Stimulated activated CD8-positive, alpha-beta memory T cell treated with anti-CD3 and anti-CD28 coated beads, Interleukin-4, amount 100 ng/mL, for 48 hours (primary cell): ENCODE measurements at places on chromosomes 12 and 14.

DNA sequence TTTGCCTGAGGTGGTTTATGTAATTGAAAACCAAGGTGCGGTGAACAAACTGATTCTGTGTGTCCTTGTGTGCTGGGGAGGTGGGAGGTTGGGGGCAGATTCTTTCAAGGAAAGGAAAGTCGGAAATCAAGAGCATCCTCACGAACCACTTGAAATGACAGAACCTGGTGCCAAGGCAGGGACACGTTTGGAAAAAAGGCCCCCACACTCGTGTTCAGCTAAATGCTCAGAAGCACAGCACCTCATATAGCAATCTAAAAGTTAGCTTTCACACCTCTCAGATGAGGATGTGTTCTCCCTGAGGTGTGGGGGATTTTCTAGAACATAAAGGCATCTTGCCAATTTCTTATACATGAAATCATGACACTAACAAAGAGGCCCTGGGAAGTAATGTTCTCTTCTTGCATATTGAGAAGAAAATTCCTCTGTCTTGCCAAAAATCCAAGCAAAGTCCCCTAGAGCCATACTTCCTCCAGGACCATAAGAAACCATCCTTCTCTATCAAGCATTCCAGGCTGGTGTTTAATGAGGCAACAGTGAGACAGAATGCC lies 119.6 kb downstream of the PLXNC1 start:
- no peak for DNase-seq

DNA sequence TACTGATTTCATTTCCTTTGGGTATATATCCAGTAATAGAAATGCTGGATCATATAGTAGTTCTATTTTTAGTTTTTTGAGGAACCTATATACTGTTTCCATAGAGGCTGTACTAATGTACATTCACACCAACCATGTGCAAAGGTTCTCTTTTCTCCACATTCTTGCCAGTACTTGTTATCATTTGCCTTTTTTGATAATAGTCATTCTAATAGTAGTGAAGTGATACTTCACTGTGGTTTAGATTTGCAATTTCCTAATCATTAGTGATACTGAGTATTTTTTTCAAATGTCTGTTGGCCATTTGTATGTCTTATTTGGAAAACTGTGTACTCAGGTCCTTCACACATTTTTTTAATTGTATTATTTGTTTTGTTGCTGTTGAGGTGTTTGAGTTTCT lies 148.2 kb upstream of the NAV3 start:
- no peak for DNase-seq

DNA sequence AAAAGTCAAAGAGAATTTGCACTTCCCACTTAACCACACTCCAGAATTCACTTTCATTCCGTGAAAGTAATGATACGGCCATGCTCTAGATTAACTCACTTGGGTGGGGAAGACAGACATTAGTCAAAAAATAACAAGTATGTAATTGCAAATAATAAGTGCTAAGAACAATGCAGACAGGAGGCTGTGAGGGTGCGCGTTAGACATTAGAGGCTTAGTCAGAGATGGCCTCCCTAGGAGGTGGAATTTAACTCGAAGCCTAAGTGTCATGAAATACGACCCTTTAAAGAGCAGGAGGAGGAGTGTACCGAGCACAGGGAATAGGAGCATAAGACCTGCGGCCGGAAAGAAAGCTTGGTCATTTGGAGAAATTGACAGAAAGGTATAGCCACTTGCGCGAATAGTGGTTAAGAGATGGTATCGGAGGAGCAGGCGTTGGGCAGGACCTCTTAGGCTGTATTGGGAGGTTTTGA lies 628 bp downstream of the SNRPF start:
- DNase-seq = peak; percentile 34

DNA sequence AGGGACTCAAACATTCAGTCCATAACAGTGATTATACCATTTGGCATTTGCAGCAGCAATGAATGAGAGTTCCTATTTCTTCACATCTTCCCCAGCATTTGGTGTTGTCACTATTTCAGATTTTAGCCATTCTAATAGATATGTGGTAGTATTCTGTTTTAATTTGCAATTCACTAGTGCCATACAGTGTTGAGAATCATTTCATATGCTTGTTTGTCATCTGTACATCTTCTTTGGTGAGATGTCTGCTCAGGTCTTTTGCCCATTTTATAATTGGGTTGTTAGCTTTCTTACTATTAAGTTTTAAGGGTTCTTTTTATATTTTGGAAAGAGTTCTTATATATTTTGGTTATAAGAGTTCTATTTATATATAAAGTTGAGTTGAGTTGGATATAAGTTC lies 276.5 kb downstream of the FUT8 start:
- DNase-seq = no peak

DNA sequence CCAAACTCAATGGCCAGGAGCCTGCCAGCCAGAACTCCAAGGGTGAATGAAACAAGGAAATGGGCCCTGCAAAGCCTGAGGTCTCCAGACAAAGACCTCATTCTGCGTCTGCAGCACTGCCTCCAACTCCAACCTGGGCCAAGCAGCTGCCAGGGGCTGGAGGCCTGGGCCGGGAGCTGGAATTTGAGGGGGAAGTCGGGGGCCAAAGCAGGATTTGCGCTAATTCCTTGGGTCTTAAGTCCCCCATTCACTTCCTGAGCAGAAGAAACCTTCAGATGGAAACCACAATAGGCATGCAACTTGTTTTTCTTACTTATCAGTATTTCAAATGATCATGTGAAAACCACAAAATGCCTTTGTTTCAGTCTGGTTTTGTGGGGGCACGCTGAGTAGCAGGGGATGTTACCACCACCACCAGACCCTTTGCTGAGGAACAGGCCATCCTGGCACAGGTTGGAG lies 23.0 kb upstream of the TC2N start:
- DNase-seq = no peak

GRCh38 chr12:20259786-20260185 lies 108.6 kb upstream of the PDE3A start:
- no peak for DNase-seq

DNA sequence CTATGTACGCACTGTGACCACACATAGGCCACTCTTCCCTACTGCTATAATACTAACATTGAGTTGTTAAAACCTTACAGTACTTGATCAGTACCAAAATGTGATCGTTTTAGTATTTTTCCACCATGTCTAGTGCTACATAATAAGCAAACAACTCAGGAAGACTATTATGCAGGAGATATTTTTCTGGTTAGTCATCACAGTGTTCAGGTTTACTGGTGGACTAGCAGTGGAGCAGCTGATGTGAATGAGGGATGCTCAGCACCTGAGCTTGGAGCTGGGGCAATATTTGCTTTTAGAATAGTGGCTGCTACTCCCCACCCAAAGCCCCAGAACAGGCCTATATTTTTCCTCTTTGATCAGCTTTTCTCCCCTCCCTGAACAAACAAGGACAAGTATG lies 513.1 kb downstream of the KCNH5 start:
- DNase-seq = no peak

- no peak for DNase-seq
These were observed 33.9 kb downstream of the PLCZ1 start for GRCh38 chr12:18703911-18704310.

DNA sequence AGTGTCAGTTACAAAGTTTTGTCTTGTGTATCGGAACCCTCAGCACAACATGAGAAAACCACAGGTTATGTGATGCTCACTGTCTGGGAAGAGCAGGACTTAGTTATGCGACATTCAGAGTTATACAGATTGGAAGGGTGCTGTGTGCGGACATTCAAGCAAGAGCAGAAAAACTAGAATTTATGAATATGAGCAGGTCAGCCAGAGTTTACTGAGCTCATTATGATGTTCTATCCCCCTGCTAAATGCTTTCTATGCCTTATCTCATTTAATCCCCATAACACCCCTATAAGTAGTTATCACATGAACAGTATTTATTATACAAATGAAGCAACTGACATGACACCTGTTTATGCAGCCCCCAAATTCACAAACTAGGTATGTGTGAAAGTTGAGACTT lies 1083.2 kb downstream of the FLRT2 start:
- DNase-seq = no peak

- DNase-seq = no peak
These were observed 13.9 kb downstream of the GALNT6 start for GRCh38 chr12:51377099-51377984.

DNA sequence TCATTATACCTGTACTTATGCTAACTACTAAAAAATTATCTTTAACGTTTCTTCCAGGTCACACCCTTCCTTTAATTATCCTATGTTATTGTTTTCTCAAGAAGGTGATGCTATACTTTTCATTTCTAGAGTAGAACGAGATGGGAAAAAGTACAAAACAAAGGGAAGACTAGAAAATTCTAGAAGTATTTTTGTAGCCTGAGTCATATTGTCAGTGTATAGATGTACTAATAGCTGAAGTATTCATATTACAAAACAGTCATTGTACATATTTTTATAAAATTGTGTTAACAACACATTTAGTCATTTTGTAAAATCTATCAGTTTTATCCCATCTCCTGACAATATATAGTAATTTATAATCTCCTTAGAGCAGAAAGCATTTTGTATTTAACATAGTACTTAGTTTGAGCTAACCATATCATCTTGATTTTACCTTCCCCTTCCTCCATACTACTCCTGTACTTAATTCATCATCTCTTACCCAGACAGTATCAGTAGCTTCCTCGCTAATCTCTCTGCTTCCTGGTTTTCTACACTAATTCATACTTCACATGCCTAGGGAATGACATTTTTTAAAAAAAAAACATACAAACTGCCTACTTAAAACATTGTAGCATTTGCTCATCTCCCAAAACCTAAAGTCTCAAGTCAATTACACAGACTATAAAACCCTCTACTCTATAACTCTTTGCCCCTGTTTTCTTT lies 920.9 kb downstream of the RPS29 start:
- no peak for DNase-seq
